ENCODE measurements at places on chromosomes 4 and X.
A peak's percentile ranks its signal among the peaks of the same experiment; 100 is the strongest.

DNA sequence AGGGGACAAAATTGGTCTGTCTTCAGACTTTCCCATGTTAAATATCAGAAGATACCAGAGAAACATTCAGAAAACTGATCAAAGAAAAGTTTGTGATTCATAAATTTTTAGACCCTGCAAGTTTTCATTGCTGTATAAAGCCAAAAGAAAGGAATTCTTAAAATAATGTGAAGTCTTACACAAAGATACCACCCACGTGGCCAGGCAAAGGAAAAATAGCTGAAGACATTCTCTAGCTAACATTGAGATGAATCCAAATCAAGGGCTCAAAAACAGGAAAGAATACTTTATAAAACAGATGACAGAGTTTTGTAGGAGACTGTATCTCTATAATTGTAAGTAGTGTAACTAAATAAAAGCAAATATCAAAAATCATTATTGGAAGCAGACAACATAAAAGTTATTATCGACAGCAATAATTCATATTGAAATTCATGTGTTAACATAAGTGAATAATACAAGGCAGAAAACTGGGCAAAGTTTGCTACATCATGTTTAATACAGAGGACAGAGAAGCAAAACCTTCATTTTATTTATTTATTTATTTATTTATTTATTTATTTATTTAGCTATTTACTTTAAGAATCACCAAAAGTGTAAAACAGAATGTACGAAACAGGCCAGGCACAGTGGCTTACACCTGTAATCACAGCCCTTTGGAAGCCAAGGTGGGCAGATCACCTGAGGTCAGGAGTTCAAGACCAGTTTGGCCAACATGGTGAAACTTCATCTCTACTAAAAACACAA is 204.6 kb upstream of the SLIT2 start:
- DNase-seq, result no peak

DNA sequence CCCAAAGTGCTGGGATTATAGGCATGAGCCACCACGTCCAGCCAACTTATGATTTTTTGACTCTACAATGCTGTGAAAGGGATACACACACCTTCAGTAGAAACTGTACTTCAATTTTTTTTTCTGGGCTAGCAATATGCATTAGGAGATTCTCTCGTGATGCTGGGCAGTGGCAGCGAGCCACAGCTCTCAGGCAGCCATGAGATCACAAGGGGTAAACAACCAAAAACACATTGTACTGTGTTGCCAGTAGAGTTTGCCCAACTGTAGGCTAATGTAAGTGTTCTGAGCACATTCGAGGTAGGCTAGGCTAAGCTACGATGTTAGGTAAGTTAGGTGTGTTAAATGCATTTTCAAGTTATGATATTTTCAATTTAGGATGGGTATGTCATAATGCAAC is 25.7 kb downstream of the RAB33A start:
- no peak for DNase-seq

- DNase-seq, result no peak
These were observed 78.7 kb downstream of the LNX1 start for GRCh38 chr4:53512608-53513007.

GRCh38 chr4:176409627-176410026 is 89.9 kb downstream of the SPCS3 start:
- no peak for DNase-seq

- DNase-seq, result peak; percentile 1
These were observed 217.9 kb upstream of the KLHL4 start for GRCh38 chrX:87299563-87300160.
